Muscle of leg (tissue), 16 donors: ENCODE measurements at places on chromosomes 7 and 10. TPM values are rescaled to one million over a fixed set of nuclear protein-coding genes. Genes with fewer than 3 reads are reported as not detected.

Gene PFKP
- total RNA-seq, result 16.4 TPM

Gene NXPH1
- total RNA-seq, result not detected

Gene SPDYE2B
- total RNA-seq, result not detected

Gene NKX1-2
- total RNA-seq, result not detected

Gene HOXA4
- 3.2 TPM for total RNA-seq

Gene FXYD4
- 0.44 TPM for total RNA-seq

Gene PYROXD2
- 8.8 TPM for total RNA-seq

Gene FKBP6
- not detected for total RNA-seq

Gene SCRN1
- 27.6 TPM for total RNA-seq

Gene ZDHHC6
- total RNA-seq, result 23.4 TPM

Gene ZNF727
- total RNA-seq, result 0.44 TPM

Gene C1QL3
- total RNA-seq, result 0.04 TPM

Gene TMEM273
- total RNA-seq, result 9.5 TPM

Gene STEAP2
- total RNA-seq, result 7.1 TPM

Gene SPDYE1
- total RNA-seq, result not detected

Gene ITPRID1
- 0.44 TPM for total RNA-seq

Gene OPALIN
- not detected for total RNA-seq

Gene PBLD
- total RNA-seq, result 3.9 TPM

Gene MAGI2
- total RNA-seq, result 6.0 TPM

Gene ZNF425
- total RNA-seq, result 3.4 TPM

Gene NPY4R2
- total RNA-seq, result not detected

Gene DRGX
- total RNA-seq, result not detected

Gene LBX1
- 3.3 TPM for total RNA-seq

Gene NEBL
- total RNA-seq, result 3.2 TPM

Gene CPN1
- 0.09 TPM for total RNA-seq

Gene C10orf53
- total RNA-seq, result not detected

Gene RBP3
- not detected for total RNA-seq

Gene VSTM4
- 39.5 TPM for total RNA-seq

Gene PPP1R3A
- 63.4 TPM for total RNA-seq

Gene FIS1
- total RNA-seq, result 178 TPM

Gene CASP7
- total RNA-seq, result 14.9 TPM

Gene RGR
- total RNA-seq, result 11.9 TPM

Gene PIP
- not detected for total RNA-seq

Gene FGL2
- 21.7 TPM for total RNA-seq

Gene PTF1A
- total RNA-seq, result not detected

Gene OR13A1
- total RNA-seq, result not detected

Gene PROSER2
- 3.4 TPM for total RNA-seq

Gene ATP6V1F
- total RNA-seq, result 93.5 TPM

Gene ATP5F1C
- total RNA-seq, result 250 TPM

Gene CYTH3
- total RNA-seq, result 20.3 TPM
